T-helper 2 cell treated with Interferon-gamma antibody and Interleukin-4, amounts not matched to agents 100 ng/mL and 5 ng/mL, for 36 hours (primary cell): ENCODE measurements at places on chromosomes 5 and 9. TPM values are rescaled to one million over a fixed set of nuclear protein-coding genes. Genes with fewer than 3 reads are reported as not detected.

The TAF11L10 gene
- not detected in 2 replicates for total RNA-seq

The GLRA1 gene
- total RNA-seq: not detected in 2 replicates

The IL4 gene
- 4.0 and 7.9 TPM in 2 replicates for total RNA-seq

The LOX gene
- total RNA-seq: not detected in 2 replicates

The ANKRD55 gene
- 7.0 and 8.5 TPM in 2 replicates for total RNA-seq

The CAPSL gene
- 0.20 TPM in 1 of 2 replicates, not detected in the other for total RNA-seq

The FAXDC2 gene
- 0.14 TPM in 1 of 2 replicates, not detected in the other for total RNA-seq

The PCDHB12 gene
- total RNA-seq: not detected in 2 replicates

The GABBR2 gene
- total RNA-seq: not detected in 2 replicates

The PRDM12 gene
- 0.14 TPM in 1 of 2 replicates, not detected in the other for total RNA-seq

The ADAMTS6 gene
- 2.0 TPM in 2 replicates for total RNA-seq

The CDC25C gene
- 10.5 and 12.6 TPM in 2 replicates for total RNA-seq

The FOXE1 gene
- total RNA-seq: 0.05 and 0.07 TPM in 2 replicates

The SUSD3 gene
- 58.8 and 59.9 TPM in 2 replicates for total RNA-seq

The SPINK13 gene
- total RNA-seq: not detected in 2 replicates

The GOLGA2 gene
- total RNA-seq: 38.7 and 43.2 TPM in 2 replicates

The CARD19 gene
- total RNA-seq: 49.1 and 49.5 TPM in 2 replicates

The ALDH7A1 gene
- 0.89 and 1.4 TPM in 2 replicates for total RNA-seq

The ZNF346 gene
- 30.0 and 32.7 TPM in 2 replicates for total RNA-seq

The GDA gene
- 0.05 TPM in 1 of 2 replicates, not detected in the other for total RNA-seq

The GCNT4 gene
- 0.27 and 0.39 TPM in 2 replicates for total RNA-seq

The EIF4E1B gene
- total RNA-seq: not detected in 2 replicates

The GRK6 gene
- 232 and 239 TPM in 2 replicates for total RNA-seq

The IL17B gene
- not detected in 2 replicates for total RNA-seq

The FREM1 gene
- not detected in 2 replicates for total RNA-seq

The QRFP gene
- not detected in 2 replicates for total RNA-seq

The SARDH gene
- 0.68 and 0.73 TPM in 2 replicates for total RNA-seq

The PCDHAC2 gene
- not detected in 2 replicates for total RNA-seq

The BTNL3 gene
- not detected in 2 replicates for total RNA-seq

The CCL28 gene
- 15.2 and 16.4 TPM in 2 replicates for total RNA-seq

The IFT74 gene
- 7.2 and 9.4 TPM in 2 replicates for total RNA-seq

The CRHBP gene
- total RNA-seq: 0.11 TPM in 1 of 2 replicates, not detected in the other

The LHX6 gene
- total RNA-seq: not detected in 2 replicates

The HDAC3 gene
- 80.8 and 85.3 TPM in 2 replicates for total RNA-seq

The RNF183 gene
- total RNA-seq: 0.45 TPM in 1 of 2 replicates, not detected in the other

The SLC46A2 gene
- total RNA-seq: not detected in 2 replicates

The CER1 gene
- total RNA-seq: not detected in 2 replicates

The EMB gene
- 131 and 138 TPM in 2 replicates for total RNA-seq

The OTP gene
- not detected in 2 replicates for total RNA-seq

The PCDHB6 gene
- not detected in 2 replicates for total RNA-seq

The C9 gene
- not detected in 2 replicates for total RNA-seq

The UGT3A1 gene
- total RNA-seq: not detected in 2 replicates

The DBH gene
- not detected in 2 replicates for total RNA-seq

The TMEM174 gene
- not detected in 2 replicates for total RNA-seq

The SOWAHA gene
- 0.07 and 0.09 TPM in 2 replicates for total RNA-seq

The IL31RA gene
- 0.09 and 0.14 TPM in 2 replicates for total RNA-seq

The RAD17 gene
- total RNA-seq: 22.4 and 25.0 TPM in 2 replicates

The ELP1 gene
- 24.4 and 25.6 TPM in 2 replicates for total RNA-seq

The FOXD4L6 gene
- not detected in 2 replicates for total RNA-seq

The PITX1 gene
- total RNA-seq: 0.41 TPM in 1 of 2 replicates, not detected in the other

The PRDM9 gene
- not detected in 2 replicates for total RNA-seq

The MAMDC2 gene
- total RNA-seq: not detected in 2 replicates
